ENCODE measurements at places on chromosomes 12 and 14.

DNA sequence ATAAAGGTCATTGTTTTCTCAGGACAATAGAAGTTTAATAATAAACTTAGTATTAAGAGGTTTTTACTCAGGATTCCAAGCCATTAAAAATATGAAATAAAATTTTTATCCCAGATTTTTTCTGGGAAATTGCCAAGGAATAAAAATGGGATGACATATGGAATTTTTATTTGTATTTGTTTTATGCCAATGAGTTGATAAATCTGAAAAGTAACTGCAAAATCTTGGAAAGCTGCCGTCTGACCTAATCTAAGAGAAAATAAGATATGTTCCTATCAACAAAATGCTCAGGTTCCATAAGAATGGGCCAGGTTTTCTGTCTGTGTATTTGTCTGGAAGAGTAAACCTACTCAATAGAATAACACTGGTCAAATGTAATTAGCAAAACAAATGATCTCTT, 22.2 kb upstream of the KERA start:
- DNase-seq: no peak

- DNase-seq: no peak
Observed at GRCh38 chr14:102517392-102518062, 8.0 kb upstream of the ANKRD9 start.

DNA sequence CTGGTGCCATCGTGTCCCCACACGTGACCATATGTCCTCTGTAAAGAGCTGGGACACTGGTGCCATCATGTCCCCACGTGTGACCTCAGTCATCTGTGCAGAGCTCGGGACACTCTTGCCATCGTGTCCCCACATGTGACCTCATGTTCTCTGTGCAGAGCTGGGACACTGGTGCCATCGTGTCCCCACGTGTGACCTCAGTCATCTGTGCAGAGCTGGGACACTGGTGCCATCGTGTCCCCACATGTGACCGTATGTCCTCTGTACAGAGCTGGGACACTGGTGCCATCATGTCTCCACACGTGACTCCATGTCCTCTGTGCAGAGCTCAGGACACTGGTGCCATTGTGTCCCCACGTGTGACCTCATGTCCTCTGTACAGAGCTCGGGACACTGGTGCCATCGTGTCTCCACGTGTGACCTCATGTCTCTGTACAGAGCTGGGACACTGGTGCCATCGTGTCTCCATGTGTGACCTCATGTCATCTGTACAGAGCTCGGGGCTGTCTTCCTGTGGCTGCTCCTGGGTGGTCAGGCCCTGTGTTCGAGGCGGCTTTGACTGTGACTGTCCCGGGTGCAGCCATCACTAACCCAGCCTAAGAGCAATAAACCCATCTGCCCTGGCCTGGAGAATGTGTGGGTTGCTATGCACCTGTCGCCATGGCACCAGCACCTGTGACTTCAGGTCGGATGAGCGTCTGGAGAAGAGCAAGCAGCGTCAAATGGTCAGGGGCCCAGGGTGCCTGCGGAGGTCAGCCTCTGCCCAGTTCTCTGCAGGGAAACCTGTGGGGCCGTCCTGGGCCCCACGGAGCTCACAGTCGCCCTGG, 334.4 kb downstream of the ADGRD1 start:
- DNase-seq: no peak

DNA sequence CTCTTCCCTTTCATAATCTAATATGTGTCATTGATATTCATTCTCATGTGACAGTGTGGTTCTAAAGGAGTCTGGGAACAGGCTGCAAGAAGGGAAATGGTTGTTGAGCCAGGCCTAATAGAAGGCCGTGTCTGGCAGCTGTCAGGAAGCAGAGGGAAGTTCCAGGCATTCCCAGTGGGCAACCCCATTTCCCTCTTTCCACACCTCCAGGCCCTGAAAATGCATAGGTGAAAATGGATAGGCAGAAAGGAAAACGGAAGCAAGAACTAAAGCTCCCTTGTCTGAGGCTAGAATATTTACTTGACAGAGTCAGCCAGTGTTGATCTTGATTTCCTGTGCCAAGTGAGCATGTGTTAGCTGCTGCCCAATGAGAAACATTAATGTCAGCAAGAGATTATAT, 97.7 kb downstream of the PPM1A start:
- no peak for DNase-seq

DNA sequence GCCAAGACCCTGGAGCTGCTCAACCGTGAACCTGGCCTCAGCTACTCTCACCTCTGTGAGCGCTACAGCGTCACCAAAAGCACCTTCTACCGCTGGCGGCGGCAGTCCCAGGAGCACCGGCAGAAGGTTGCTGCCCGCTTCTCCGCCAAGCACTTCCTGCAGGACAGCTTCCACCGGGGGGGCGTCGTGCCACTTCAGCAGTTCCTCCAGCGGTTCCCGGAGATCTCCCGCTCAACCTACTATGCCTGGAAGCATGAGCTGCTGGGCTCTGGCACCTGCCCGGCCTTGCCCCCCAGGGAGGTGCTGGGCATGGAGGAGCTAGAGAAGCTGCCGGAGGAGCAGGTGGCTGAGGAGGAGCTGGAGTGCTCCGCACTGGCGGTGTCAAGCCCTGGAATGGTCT, 9.3 kb downstream of the VRTN start:
- DNase-seq: no peak

DNA sequence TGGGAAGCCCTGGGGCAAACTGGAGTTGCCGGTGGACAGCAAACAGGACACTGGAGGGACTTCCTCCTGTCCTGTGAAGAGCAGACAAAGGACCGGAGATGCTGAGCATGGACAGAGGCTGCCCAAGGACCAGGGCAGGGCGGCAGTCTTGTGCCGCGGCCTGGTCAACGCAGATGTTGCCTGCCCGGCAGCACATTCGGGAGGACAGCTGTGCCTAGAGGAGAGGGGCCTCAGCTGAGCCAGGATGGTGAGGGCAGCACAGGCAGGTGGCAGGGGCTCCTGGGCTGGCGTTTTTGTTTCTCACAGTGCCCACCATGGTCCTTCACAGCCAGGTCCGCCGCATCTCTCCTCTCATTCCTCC, 13.3 kb downstream of the ANKRD9 start:
- DNase-seq: no peak

- no peak for DNase-seq
Observed at GRCh38 chr12:32714772-32715171, 35.7 kb downstream of the DNM1L start.

- peak; percentile 87 for DNase-seq
Observed at GRCh38 chr14:55120571-55121495, 8.2 kb upstream of the LGALS3 start.

GRCh38 chr12:39572551-39572950, 47.1 kb downstream of the ABCD2 start:
- DNase-seq: no peak

GRCh38 chr14:32947792-32948191, 9.1 kb downstream of the NPAS3 start:
- no peak for DNase-seq

DNA sequence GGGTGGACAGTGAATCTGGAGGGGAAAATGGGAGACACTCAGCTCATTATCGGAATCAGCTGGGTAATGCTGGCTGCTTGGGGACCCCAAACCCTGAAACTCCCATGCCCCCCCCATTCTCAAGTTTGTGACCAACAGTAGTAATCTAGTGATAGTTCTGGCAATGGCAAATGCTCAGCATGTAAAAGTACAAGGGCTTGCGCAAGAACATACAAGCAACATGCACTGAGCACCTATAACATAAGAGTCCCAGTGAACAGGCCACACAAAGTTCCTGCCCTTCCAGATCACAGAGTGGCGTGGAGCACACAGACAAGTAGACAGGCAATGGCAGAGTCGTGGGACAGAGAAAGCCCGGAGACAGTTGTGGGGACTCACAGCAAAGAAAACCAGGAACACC, 407.9 kb downstream of the MED13L start:
- DNase-seq: no peak

DNA sequence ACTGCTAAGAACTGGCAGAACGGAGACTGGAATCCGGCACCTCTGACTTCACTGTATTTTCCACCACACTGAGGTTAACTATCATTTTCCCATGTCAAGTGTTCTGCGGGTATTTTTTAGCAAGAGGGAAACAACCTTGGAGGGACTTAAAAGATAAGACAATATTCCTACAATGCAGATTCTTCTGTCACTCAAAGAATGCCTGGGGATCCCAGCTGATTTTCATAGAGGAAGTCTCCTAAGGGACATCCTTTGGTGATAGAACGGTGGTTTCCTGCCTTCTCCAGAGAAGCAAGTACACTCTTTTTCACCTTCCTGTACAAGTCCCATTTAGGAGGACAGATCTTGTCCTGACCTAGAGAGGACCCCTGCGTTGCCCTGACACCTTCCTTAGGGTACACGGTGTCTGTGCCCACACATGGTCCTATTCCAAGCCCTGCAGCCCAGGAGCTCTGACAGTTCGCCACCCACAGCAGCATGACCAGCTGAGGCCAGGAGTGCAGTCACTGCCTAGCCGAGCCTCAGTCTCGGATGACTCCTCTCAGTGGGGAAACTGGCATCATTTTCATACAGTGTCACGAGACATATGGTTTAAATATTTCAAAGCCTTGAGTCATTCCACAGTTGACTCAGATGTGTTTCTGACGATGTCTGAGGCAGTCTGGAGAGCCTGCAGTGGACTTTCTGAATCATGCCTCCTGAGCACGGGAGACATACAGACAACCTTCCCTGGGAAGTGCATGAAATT, 181.3 kb upstream of the FKBP4 start:
- no peak for DNase-seq

DNA sequence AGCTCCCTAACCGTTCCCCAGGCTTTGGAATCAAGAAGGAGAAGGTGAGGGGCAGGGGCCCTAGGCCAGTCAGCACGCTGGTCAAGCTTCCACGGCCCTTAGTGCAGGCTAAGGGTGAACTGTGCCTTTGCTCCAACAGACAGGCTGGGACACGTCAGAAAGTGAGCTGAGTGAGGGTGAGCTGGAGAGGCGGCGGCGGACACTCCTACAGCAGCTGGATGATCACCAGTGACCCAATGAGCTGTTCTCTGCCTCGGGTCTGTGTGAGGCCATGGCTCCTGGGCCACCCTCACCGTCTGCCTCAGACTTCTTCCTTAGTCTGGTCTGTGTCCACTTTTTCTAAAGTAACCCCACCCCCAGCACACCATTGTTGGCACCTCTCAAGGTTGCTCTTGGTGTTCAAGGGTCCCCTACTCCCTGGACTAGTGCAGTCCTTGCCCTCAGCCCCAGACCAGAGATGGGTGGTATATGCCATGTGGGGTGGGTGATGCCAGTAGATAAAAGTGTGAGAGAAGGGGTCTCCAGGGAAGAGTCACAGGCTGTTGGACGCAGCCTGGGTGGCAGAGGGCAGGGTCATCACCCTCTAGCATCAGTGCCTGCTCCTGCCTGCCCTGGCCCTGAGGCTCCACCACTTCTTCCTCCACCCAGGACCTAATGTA, 20.7 kb downstream of the PRPF40B start:
- DNase-seq: no peak

GRCh38 chr14:53953828-53954550, 2.6 kb downstream of the BMP4 start:
- no peak for DNase-seq

GRCh38 chr14:98959958-98960616, 311.9 kb downstream of the BCL11B start:
- DNase-seq: no peak

GRCh38 chr14:66974397-66975025, 214.7 kb upstream of the GARIN2 start:
- DNase-seq: no peak

GRCh38 chr12:12559719-12560296, 2.9 kb downstream of the DUSP16 start:
- DNase-seq: no peak

GRCh38 chr14:93683226-93683625, 105.1 kb downstream of the PRIMA1 start:
- DNase-seq: no peak

DNA sequence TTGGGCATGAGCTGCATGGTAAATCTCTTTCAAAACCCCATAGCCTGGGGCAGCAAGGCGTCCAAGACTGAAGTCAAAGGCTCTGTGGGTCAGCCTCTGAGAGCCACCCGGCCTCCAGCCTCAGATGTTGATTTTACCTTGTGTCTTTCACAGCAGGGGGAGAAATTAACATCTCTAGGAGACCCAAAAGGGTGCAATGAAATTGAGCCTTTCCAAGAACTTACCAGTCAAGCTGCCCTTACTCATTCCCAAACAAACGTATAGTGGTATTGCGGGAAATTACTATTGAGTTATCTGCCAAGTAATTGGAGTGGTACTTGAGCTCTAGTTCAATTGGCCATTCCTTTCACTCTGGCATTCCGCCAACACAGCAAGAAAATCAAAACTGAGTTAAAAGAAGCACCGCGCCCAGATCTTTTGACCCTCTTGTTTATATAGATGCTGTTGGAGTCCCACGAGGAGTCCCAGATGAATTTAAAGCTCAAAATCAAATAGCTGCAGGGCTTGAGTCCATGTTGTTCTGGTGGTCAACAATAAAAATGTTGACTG, 380.7 kb upstream of the SYT1 start:
- DNase-seq: no peak

DNA sequence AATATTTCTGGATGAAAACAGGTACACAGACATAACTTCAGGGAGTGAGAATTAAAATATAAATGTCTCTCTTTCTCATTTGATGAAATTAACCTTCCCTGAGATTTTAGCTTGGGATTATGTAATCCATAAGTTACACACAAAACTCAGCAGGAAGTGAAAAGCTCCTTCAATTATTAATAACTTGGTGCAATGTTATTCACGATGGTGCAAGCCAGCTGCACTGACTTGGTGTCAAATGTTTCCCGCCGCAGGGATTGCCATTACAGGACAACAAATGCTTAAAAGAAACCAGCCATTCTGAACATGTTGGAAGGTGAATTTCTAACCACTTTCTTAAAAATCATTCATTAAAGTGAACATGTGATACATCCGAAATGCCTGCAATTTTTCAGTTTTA, 250.4 kb downstream of the FOXN3 start:
- no peak for DNase-seq
